ENCODE measurements at places on chromosomes 12 and 14.

GRCh38 chr12:49647827-49648711 lies 24.7 kb downstream of the PRPF40B start:
- no peak for DNase-seq

DNA sequence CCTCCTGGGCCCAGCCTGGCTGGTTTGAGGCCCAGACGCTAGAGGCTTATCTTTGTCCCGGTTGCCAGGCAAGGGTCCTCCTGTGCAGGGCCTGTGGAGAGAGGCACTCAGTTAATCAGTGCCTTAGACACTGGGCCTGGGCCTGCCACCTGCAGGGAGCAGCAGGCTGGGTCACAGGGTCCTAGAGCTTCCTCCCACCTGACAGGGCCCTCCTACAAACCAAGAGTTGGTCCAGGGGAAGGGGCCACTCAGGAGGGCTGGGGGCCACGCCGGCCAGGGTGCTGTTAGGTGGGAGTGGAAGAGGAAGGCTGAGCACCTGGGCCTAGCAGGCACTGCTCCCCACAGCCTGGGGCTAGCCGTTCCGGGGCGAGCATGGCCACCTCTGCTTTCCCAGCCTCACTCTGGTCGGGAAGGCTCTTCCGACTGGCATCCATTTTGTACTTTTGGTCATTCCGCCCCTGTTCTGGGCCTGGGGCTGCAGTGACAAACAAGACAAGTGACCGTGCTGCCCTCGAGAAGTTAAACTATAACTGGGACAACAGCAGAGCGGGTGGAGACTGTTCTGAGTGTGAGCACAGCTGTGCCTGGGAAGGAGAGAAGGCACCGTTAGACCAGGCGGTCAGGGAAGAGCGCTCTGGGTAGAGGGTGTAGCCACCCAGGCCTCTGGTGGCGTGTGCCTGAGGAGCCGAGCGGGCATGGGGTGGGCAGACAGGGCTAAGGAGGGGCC lies 27.2 kb downstream of the FBRSL1 start:
- DNase-seq = no peak

DNA sequence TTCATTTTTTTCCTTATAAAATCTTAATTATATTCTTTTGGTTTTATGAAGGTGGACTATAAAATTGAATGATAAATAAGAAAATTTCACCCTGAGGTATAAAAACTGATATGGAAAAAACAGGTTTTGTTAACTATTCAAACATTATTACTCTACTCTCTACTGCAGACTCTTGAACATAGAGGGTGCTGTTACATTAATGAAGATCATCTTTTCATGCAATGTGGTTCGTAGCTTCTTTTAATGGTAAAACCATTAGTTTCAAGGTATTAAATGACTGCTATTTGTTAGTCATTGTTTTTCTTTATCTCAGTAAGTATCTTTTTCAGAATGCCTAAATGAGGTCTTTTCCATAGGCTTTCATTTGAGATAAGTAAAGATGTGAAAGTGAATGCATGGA lies 510.4 kb downstream of the SLC16A7 start:
- DNase-seq = no peak

- no peak for DNase-seq
Measured at GRCh38 chr12:2029851-2030250, 22.9 kb upstream of the CACNA1C start.

GRCh38 chr12:10448236-10448635 lies 4.9 kb downstream of the KLRC1 start:
- no peak for DNase-seq

GRCh38 chr14:61121355-61121787 lies 140.3 kb downstream of the SLC38A6 start:
- DNase-seq = no peak

DNA sequence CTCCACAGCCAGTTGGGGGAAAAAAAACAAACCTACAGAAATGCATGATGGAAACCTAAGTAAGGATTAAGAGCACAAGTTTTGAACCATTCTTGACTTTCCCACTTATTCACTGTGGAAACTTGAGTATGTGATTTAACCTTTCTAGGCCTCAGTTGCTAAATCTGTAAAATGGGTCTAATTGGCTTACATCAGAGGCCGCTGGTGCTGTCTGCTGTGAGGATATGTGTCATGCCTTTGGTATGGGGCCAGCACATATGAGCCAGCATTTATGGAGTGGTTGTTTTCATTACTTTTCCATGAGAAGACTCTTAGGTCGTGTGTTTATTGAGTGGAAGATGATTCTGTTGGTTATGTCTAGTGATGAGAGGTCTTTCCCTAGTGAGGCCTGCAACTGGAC lies 102.4 kb downstream of the ESR2 start:
- no peak for DNase-seq

DNA sequence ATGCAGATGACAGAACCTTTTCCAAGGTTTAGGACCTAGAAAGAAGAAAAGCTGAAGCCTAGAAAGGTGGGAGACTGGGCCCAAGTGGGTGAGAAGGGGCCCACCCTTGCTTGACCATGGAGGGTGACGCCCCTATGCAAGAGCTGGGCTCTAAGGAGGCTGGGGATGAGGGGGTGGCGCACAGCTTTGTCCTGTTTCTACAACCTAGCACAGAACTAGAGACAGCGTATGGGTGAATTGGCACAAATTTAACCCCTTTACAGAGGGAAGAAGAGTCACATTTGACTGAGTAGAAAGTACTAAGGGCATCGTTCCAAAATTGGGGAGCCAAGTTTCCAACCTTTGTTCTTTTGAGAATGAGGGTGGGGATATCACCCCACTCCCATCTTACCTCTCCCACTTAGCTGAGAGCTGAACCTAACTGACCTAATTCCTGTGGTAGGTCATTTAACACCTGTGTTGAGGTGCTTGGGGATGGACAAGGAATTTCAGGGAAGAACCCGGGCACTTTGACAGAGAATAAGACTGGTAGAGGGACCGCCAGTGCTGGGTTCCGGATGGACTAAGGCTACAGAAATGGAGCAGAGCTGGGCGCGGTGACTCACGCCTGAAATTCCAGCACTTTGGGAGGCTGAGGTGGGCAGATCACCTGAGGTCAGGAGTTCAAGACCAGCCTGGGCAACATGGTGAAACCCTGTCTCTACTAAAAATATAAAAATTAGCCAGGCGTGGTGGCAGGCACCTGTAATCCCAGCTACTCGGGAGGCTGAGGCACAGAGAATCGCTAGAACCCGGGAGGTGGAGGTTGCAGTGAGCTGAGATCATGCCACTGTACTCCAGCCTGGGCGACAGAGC lies 5.2 kb downstream of the NFKBIA start:
- DNase-seq = no peak

GRCh38 chr14:45199230-45199629 lies 53.8 kb downstream of the MIS18BP1 start:
- DNase-seq = no peak

DNA sequence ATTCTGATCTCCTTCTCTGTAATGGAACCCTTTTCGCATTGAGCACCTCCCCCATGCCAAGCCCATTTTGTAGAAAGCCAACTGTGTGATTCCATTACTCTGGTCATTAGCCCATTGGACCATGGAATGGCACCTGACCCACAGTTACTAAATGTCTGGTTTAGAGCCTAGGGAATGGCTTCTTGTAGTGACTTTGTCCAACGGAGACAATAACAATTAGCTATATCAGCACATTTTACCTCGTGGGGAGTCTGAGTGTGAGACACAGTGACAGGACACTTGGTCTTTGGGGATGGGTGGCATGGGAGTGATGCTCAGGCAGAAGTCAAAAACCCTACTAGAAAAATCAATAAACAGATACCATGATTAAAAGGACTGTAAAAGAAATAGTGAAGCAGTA lies 10.4 kb downstream of the SLC10A1 start:
- DNase-seq = no peak

All from stimulated activated CD8-positive, alpha-beta memory T cell treated with anti-CD3 and anti-CD28 coated beads, Interleukin-7, amount 100 ng/mL, for 4 hours (primary cell).